ENCODE measurements at places on chromosomes 12 and 14. TPM values are rescaled to one million over a fixed set of nuclear protein-coding genes. Genes with fewer than 3 reads are reported as not detected.

GRCh38 chr12:115672506-115673080 is 604.9 kb downstream of the MED13L start:
- DNase-seq: no peak

GRCh38 chr12:26278266-26278665 is 82.9 kb downstream of the SSPN start:
- no peak for DNase-seq

GRCh38 chr12:57607958-57608663 is 3.1 kb upstream of the ARHGEF25 start:
- no peak for DNase-seq

DNA sequence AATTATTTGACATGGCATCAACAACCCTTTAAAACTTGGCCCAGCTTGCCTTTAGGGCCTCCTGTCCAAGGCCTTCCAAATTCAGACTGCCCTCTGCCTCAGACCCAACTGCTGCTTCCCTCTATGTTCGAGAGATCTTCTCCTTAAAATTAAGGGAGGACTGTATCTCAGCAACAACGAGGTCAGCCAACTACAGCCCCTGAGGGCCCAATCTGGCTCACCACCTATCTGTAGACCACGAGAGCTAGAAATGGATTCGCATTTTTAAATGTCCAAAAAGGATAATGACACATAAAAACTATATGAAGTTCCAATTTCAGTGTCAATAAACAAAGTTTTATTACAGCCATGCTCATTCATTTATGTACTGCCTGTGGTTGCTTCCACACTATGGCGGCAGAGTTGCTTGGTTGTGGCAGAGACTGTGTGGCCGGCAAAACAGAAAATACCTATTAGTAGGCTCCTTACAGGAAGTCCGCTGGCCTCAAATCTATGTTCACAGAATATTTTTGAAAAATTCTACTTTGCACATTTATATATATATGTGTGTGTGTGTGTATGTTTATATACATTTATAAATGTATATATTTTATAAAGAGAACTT is 1026.9 kb downstream of the BCL11B start:
- DNase-seq: no peak

Gene ALX1
- total RNA-seq: not detected

Gene TCL1B
- not detected for total RNA-seq

DNA sequence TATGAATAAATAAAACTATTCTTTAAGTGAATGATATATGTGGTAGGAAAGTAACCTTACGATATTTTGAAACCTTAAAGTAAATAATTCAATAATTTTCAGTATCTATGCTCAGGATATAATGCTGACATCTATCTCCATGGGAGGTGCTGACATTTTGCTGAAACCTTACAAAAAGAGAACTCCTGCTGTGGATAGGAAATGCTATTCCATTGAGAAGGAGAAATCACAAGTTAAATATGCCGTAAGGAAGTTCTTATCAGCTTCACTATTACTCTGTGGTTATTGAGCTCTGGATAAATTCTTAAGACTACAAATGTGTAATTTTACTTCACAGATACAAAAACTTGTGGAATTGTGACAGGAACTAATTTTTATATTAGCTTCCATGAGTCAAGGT is 722.1 kb downstream of the TMTC2 start:
- DNase-seq: no peak

- DNase-seq: peak; percentile 80
These were observed 2.9 kb downstream of the BCL11B start for GRCh38 chr14:99268810-99269707.

Gene OR11G2
- total RNA-seq: not detected

- no peak for DNase-seq
These were observed 245.4 kb downstream of the IPO8 start for GRCh38 chr12:30450226-30450625.

- peak; percentile 93 for DNase-seq
These were observed at the start of gene SCARB1 for GRCh38 chr12:124863416-124864325. Gene SCARB1 (minus strand): TSS chr12:124863864. CDS start chr12:124863720, 144 bp downstream.

Gene IQSEC3
- 8.1 TPM for total RNA-seq

DNA sequence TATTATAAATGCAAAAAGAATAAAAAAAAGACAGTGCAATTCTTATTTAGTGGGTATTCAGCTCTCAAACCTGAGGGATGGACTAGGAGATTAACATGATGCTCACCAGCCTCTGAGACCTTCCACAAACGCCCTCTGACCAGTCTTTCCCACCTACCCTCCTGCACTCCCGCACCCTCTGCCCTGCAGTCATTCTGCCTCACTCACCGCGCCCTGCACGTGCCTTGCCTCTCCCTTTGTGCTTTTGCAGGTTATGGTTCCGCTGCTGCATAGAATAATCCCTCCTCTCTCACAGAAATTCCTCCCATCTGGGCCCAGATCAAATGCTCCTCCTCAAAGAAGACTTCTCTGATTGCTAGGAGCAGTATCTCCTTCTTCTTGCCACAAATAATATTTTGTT is 28.5 kb upstream of the TMCC3 start:
- DNase-seq: no peak

DNA sequence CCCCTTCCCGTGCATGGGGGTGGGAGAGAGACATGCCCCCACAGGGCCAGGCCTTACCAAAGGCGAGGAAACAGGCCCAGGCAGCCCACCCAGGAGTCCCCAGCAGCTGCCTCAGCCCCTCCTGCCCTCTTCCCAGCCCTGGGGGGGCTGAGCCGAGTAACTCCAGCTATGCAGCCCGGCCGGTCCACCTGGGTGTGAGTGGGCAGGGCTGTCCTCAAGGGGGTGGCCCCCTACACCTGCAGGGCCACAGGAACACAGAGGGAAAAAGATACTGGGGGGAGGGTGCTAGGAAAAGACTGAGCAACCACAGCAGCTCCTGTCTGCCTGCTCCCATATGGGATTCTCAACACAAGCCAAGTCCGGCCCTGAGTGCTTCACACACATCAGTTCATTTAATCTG is 7.6 kb downstream of the FIGNL2 start:
- no peak for DNase-seq

Gene GATC
- total RNA-seq: 27.7 TPM

DNA sequence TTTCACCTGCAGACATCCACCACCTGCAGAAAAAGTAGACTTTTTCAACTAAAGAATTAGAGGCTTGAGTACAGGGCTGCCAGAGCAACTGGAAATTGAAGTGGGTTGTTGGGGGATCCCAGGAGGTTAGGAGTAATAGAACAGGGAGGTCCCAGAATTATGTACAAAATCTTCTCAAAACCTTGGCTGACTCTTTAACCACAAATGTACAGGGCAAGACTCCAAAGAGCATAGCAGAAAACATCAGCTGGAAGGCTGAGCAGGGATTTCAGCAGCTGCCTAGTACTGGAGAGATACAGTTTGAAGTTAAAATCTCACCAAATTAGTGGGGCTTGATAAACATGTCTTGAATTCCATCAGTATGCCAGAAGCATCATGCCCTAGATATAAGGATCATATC is 191.6 kb downstream of the CRADD start:
- no peak for DNase-seq

DNA sequence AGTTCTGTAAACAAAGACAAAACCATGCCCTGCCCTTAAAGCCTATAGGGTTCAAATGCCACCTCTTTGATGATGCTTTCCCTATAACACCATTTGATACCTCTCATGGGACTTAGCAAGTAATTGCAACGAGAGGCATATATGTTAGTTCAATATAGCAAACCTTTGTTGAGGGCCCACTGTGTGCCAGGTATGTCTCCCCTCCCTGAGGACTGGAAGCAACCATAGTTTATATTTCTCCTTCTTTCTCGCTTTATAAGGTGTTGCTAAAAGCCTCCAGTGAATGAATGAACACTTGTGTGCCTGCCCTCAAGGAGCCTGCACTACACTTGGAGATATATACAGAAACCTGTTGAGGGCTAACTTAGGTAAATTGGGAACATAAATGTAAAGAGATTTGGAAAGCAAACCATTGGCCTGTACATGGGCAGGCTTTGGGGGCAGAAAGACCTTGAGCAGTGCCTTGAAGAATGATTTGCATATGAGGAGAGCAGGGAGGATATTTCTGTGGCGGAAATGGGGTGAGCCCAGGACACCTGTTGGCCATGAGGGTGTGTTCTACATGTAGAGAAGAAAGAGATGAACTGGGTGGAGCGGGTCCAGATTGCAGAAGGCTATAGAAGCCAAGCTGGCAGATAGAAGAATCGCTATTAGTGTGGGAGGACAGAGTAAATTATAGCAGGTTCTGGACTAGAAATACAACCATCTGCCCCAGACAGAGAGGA is 1.8 kb upstream of the CKAP4 start:
- DNase-seq: no peak

DNA sequence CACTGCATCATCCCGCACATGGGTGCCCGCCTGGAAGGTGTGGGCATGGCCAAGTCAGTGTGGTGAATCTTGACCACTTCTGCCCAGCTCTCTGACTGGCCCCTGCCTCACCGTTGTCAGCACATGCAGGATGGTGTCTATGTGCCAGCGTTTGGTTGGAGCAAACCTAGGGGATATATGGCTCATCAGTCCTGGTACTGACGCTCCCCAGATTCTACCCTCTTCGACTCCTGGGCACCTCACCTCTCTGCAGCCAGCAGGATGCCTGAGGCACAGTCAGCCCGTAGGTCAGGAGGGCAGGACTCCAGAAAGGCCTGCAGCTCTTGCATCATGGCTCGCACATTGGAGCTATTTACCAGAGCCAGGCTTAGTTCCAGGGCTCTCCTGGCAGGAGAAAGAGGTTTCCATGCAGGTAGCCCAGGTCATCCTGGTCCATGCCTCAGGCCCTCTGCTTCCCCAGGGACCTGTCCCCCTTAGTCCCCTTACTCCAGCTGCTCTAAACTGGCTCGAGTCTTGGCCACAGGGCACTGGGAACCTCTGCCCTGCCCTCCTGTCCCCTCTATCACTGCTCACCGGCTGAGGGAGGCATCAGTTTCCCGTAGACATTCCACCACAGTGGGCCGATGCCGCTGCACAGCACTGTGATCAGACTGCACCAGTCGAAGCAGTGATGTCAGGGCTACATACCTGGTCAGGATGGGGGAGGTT is 4.0 kb downstream of the AP1G2 start:
- no peak for DNase-seq

- no peak for DNase-seq
These were observed 31.6 kb downstream of the CCDC85C start for GRCh38 chr14:99572173-99572999.

DNA sequence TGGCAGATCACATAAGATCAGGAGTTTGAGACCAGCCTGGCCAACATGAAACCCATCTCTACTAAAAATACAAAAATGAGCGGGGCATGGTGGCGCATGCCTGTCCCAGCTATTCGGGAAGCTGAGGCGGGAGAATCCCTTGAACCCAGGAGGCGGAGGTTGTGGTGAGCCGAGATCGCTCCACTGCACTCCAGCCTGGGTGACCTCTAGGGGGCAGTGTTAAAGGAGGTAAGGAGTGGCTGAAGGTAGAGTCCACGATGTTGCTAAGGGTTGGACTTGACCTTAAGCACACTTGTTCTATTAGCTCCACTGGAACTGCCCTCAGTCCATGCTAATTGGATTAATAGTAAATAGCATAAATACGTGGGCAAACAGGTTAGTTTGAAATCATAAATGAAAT is 62.4 kb upstream of the PSMC1 start:
- no peak for DNase-seq

DNA sequence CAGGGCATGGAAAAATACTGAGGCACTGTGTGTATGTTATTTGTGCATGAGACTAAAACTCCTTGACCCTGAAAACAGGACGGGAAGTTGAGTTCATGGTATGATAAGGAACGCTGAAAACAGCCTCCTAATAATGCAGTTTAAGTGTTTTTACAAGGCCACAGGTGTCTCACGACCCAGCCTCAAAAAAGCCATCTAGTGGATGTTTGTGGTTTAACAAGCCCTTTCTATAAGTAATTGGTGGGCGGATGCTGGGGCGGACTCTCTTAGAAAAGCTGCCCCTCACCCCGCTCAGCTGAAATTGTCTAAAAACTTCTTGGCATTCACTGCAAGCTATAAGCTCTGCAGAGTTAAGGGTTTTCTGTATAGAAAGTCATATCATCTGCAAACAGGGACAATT is 184.5 kb downstream of the NUBPL start:
- DNase-seq: no peak

GRCh38 chr12:55955800-55956508 is 9.9 kb downstream of the PMEL start:
- DNase-seq: no peak

Gene GPR68
- total RNA-seq: 0.67 TPM

DNA sequence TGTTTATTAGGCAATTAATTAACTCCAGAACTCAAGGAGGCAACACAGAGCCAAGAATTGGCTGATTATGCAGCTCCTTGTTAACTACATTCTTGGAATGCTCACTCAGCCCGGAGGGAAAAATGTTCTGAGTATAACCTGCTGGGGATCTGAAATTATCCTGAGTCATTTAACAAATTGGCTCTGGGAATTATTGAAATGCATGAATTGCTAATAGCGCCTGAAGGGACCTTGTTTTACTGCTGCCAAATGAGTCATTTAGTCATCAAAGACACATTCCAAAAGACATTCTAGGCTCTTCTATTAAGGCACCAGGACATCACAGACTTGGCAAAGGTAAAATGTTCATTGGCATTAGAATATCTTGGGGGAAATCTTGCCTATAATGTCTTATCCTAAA is 13.0 kb downstream of the TMEM52B start:
- DNase-seq: no peak

GRCh38 chr12:9649532-9649940 is 20.0 kb upstream of the CLEC2D start:
- no peak for DNase-seq

Gene RNF212B
- not detected for total RNA-seq

- DNase-seq: no peak
These were observed 21.6 kb downstream of the RFC5 start for GRCh38 chr12:118038137-118038536.

Gene POTEM
- not detected for total RNA-seq

Gene NPFF
- not detected for total RNA-seq

Gene ARHGAP5
- 103 TPM for total RNA-seq

DNA sequence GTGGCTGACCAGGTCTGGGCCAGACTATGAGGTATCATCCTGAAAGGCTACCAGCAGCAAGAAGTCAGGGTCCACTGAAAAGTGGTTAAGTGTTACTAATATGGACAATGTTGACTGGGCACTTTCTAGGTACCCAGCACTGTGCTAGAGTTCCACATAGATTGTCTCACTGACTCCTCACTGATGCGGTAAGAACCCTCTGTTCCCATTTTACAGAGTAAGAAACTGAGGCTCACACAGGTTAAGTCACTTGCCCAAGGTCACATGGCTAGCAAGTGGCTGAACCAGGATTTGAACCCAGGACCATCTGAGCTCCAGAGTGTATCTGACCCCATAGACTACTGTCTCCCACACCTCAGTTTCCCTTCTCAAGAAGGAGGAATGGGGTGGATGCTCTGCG is 4.6 kb upstream of the CCDC85C start:
- DNase-seq: no peak

Measured in mesenteric fat pad (tissue), 1 donor.